Breast epithelium (tissue), 4 donors: ENCODE measurements at places on chromosomes 2 and 18. TPM values are rescaled to one million over a fixed set of nuclear protein-coding genes. Genes with fewer than 3 reads are reported as not detected.

GRCh38 chr2:207724113-207724512, 12.7 kb downstream of the CCNYL1 start:
- no peaks in the 10 kb centered on the region for H3K27me3 ChIP-seq
- no peaks in the 10 kb centered on the region for H3K36me3 ChIP-seq
- no peak overlapping the region for H3K27ac ChIP-seq
- DNase-seq = no peak

GRCh38 chr2:64514008-64514407, 10.1 kb upstream of the AFTPH start:
- no peaks in the 10 kb centered on the region for H3K27me3 ChIP-seq
- H3K4me3 ChIP-seq = no peak overlapping the region
- DNase-seq = no peak
- no peaks in the 10 kb centered on the region for H3K4me1 ChIP-seq

DNA sequence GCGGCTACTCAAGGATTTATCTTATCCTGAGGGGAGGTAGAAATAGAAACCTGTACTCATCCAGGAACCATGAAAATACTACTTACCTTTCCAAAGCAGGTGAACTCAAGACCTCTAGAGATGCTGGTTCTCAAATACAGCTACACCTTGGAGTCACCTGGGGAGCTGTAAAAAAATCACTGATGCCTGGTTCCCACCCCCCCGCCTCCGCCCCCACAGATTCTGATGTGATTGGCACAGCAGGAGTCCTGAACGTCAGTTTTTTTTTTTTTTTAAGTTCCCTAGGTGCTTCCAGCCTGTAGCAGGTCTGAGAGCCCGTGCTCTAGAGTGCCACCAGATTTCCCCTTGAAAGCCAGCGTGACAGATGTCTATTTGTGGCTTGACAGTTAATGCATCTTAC, 113.6 kb downstream of the MRO start:
- no peaks in the 10 kb centered on the region for H3K27me3 ChIP-seq
- H3K4me1 ChIP-seq = no peaks in the 10 kb centered on the region
- no peak overlapping the region for H3K27ac ChIP-seq
- H3K4me3 ChIP-seq = no peak overlapping the region
- no peaks in the 10 kb centered on the region for H3K36me3 ChIP-seq
- no peak for DNase-seq

GRCh38 chr18:39166776-39167175, 1601.2 kb upstream of the CELF4 start:
- no peaks in the 10 kb centered on the region for H3K27me3 ChIP-seq
- no peak overlapping the region for H3K4me3 ChIP-seq
- H3K27ac ChIP-seq = no peak overlapping the region
- no peaks in the 10 kb centered on the region for H3K36me3 ChIP-seq
- no peak for DNase-seq

GRCh38 chr18:53790786-53791185, 433.7 kb downstream of the MBD2 start:
- DNase-seq = no peak
- no peak overlapping the region for H3K4me3 ChIP-seq
- no peaks in the 10 kb centered on the region for H3K27me3 ChIP-seq
- H3K4me1 ChIP-seq = no peaks in the 10 kb centered on the region

GRCh38 chr2:179272406-179273192, 8.0 kb upstream of the SESTD1 start:
- H3K4me1 ChIP-seq = peaks cover 6% of the 10 kb centered on the region
- H3K4me3 ChIP-seq = no peak overlapping the region
- H3K27ac ChIP-seq = peak overlapping the region; percentile 68

DNA sequence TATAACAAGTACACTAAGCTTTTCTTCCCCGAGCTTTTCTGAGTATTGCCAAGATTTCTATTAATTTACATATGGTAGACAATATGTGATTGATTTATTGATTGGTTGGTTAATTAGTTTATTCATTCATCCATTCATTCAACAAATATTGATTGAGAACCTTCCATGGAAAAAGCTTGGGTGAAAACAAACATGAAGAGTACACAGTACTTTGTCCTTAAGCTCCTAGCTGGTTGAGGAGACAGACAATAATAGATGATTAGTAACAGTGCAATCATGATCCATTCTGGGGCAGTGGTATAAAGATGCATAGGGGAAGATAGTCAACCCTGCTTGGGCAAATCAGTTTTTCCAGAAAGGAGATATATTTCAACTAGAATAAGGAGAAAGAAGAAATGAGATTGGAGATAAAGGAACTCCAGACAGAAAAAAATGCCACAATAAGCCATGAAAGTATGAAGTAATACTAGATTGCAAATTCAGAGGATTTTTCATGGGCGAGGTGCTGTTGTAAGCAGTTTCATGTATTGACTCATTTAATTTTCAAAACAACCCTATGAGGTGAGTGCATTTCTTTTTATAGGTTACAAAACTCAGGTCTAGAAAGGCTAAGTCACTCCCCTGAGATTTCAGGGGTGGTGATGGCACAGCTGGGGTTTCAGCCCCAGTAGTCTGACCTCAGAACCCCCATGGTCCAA, 129.5 kb downstream of the RND3 start:
- H3K27me3 ChIP-seq = no peaks in the 10 kb centered on the region
- H3K4me3 ChIP-seq = no peak overlapping the region

DNA sequence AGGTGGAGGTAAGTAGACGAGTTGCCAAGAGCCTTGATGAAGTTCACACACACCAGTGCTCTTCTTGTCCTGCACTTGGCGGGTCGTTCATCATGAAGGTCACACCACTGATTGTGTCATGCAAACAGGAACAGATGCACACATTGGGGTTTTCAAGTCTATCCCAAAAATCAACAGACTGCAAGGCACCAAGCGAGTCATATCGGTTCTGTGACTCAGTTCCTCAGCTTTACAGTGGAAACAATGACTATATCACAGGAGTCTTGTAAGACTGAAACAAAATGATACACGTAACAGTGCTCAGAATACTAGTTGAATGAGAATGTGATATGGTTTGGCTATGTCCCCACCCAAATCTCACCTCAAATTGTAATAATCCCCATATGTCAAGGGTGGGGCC, 526.9 kb upstream of the ID2 start:
- no peaks in the 10 kb centered on the region for H3K36me3 ChIP-seq
- no peaks in the 10 kb centered on the region for H3K4me1 ChIP-seq
- no peaks in the 10 kb centered on the region for H3K27me3 ChIP-seq
- no peak overlapping the region for H3K4me3 ChIP-seq
- no peak overlapping the region for H3K27ac ChIP-seq

- no peaks in the 10 kb centered on the region for H3K36me3 ChIP-seq
- no peak overlapping the region for H3K4me3 ChIP-seq
- H3K4me1 ChIP-seq = no peaks in the 10 kb centered on the region
- H3K27me3 ChIP-seq = no peaks in the 10 kb centered on the region
- DNase-seq = no peak
These were observed 36.0 kb downstream of the FAM110C start for GRCh38 chr2:10222-10875.

The CRYGC gene
- total RNA-seq = not detected

The HOXD8 gene
- 10.5 TPM for total RNA-seq

The CD207 gene
- total RNA-seq = 0.33 TPM

The LIMS2 gene
- 9.5 TPM for total RNA-seq
